Spinal cord (tissue), 10 donors: ENCODE measurements at places on chromosomes 7 and 10. TPM values are rescaled to one million over a fixed set of nuclear protein-coding genes. Genes with fewer than 3 reads are reported as not detected.

- DNase-seq, result peak; percentile 89
Measured at GRCh38 chr7:146116521-146117222, at the start of gene CNTNAP2. Gene CNTNAP2 (plus strand): TSS chr7:146116801. CDS start chr7:146116877, 76 bp downstream.

The THSD7A gene
- 50.5 TPM for total RNA-seq

GRCh38 chr10:100751211-100751933 is 6.0 kb downstream of the PAX2 start:
- DNase-seq, result no peak

The CPA2 gene
- total RNA-seq, result 0.39 TPM

DNA sequence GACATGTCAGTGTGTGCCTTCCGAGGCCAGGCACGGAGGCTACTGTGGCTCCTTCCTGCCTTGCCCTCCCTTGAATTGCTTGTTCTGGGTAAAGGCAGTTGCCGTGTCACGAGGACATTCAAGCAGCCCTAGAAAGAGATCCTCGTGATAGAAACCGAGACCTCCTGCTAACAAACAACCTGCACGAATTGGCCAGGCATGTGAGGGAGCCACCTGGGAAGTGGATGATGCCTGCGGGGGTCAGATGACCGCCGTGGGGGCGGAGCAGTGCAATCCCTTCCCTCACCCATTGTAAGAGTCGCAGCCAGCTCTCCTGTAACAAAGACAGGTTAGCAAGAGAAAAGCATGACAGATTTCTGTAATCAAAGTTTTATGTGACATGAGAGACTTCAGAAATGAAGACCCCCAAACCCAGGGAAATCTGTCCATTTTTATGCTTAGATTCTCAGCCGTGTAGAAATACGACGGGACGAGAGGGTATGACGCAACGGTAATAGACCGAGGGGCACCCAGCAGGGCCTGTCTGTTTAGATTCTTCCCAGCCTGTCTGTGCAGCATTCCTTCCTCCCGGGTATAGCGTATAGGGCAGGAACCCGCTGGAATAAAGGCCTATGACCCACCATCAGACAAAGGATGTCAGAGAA is 241.7 kb downstream of the GATA3 start:
- no peak for DNase-seq

DNA sequence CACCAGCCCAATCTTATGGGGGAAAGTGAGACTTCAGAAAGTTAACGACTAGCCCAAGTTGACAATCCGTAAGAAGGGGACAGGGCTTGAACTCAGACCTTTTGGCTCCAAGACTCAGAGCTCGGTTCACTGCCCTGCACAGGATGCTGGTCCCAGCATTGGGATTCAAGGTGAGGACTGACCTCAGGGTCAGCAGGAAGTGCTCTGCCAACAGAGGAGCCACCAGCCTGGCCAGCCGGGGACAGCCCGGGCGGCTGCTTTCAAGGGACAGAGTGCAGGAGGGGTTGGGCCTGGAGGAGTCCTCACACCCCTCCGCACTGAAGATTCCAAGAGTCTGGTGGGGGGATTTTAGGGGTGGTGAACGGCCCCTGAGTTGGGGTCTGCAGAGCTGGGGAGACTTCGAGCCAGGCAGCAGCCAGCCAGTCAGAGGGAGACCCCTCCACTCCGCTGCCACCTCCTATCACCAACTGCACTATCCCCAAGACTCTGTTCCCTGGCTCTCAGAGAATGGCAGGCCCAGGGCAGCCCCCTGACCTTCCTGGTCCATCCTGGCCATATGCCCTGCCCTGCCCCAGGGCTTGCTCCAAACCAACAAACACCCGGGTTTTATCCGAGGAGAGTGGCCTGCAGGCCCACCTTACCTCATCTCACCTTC is 19.7 kb downstream of the TLL2 start:
- no peak for DNase-seq

DNA sequence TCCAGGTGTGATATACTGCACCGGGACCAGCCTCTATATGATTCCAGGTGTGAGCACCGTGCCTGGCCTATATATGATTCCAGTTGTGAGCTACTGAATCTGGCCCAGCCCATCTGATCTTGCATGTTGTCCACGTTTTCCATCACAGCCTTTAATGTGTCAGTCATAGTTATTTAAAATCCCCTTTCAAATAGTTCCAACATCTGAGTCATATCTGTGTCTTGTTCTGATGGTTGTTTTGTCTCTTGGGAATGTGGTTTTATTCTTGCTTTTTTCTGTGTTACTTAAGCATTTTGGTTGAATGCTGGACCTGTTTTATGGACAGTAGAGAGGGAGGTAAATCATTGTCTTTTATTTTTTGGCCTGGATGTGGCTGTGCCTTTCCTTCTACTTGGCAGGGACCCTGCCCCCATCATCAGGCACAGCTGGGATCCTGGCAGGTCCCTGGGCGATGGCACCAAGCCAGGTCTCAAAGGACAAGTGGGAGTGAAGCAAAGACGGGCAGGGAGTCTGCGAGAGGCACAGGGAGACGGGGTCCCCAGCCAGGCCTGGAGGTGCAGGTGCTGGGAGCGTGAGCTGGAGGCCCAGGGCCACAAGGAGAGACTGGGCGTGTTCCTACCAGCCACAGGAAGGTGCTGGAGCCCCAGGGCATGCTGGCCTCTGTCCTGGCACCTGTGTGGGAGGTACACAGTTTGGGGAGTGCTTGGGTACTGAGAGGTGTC is 94.7 kb downstream of the DYNC2I1 start:
- no peak for DNase-seq
